ENCODE measurements at places on chromosomes 11 and 22. TPM values are rescaled to one million over a fixed set of nuclear protein-coding genes. Genes with fewer than 3 reads are reported as not detected.

SLC22A25 gene
- total RNA-seq = not detected

GAL gene
- total RNA-seq = not detected

- no peaks in the 10 kb centered on the region for H3K27me3 ChIP-seq
- DNase-seq = no peak
- no peak overlapping the region for H3K4me3 ChIP-seq
- no peak overlapping the region for H3K27ac ChIP-seq
- peaks cover 10% of the 10 kb centered on the region for H3K4me1 ChIP-seq
- no peaks in the 10 kb centered on the region for H3K36me3 ChIP-seq
These were observed 6.0 kb upstream of the LIF start for GRCh38 chr22:30252411-30253204.

- H3K36me3 ChIP-seq = no peaks in the 10 kb centered on the region
- DNase-seq = peak; percentile 41
- H3K27me3 ChIP-seq = peaks cover 32% of the 10 kb centered on the region
- peaks cover 28% of the 10 kb centered on the region for H3K4me1 ChIP-seq
- peak overlapping the region; percentile 41 for H3K4me3 ChIP-seq
These were observed 845 bp downstream of the MPPED2 start for GRCh38 chr11:30585125-30585891.

GRCh38 chr11:92314499-92314898, 89.9 kb downstream of the FAT3 start:
- peaks cover 23% of the 10 kb centered on the region for H3K4me1 ChIP-seq
- H3K36me3 ChIP-seq = no peaks in the 10 kb centered on the region
- no peak for DNase-seq
- H3K4me3 ChIP-seq = no peak overlapping the region
